Mucosa of gallbladder (tissue), 1 donor: ENCODE measurements at places on chromosomes 13 and 19.

DNA sequence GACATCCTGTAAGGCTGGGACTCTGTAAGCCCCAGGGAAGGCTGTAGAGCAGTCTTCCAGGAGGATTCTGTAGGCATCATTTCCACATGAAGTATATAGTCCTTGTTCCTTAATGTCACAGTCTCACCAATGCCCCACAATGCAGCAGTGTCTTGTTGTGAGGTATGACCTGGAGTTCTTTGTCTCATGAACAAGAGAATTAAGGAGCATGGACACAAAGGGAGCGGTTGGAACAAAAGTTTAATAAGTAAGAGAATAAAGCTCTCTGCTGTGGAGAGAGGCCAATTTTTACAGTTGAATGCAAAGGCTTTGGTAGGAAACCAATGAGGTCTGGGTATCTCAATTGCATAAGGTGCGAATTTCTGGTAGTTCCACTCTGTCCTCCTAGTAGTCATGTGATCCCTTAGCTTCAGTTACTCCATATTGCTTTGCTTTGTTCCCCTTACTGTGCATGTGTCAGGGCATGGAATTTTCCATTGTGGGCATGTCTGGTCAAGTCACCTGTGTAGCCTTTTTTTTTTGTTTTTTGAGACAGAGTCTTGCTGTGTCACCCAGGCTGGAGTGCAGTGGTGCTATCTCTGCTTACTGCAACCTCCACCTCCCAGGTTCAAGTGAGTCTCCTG lies 124.3 kb upstream of the TMTC4 start:
- no peak for DNase-seq

DNA sequence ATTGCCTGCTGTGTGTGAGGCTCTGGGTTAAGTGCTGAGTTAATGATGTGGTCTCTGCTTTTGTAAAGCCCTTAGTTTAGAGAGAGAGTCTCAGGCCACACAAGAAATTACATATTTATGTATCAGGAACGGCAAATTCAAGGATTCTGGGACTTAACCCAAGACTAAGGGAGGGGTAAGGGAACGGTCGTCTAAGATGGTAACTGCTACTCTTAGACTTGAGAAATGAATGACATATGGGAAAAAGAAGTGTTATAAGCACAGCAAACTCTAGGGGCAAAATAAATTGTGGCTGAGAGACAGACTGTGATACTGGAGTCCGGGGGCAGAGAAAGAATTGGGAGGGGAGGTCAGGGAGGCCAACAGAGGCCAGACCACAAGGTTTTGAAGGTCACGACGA lies 10.2 kb downstream of the VSIG10L start:
- DNase-seq: no peak

DNA sequence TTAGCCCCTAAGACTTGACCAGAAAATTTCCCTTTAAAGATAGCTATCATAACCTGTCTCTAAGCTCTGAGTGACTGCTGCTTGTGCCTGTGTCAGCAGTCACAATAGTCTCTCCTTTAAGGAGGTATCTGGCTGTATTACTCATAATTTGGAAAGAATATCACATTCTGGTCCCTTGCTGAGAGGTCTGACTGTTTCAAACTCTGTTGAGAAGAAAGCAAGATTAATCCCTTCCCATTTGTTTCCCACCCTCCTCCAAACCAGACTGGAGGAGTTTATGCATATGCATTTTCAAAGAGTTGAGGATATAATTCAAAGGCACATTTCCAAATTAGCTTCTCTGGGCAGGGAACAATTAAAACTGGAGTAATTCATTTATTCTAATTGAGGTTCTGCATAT lies 2.3 kb downstream of the HTR2A start:
- no peak for DNase-seq

GRCh38 chr13:98565726-98566565 lies 11.0 kb downstream of the STK24 start:
- peak; percentile 49 for DNase-seq

DNA sequence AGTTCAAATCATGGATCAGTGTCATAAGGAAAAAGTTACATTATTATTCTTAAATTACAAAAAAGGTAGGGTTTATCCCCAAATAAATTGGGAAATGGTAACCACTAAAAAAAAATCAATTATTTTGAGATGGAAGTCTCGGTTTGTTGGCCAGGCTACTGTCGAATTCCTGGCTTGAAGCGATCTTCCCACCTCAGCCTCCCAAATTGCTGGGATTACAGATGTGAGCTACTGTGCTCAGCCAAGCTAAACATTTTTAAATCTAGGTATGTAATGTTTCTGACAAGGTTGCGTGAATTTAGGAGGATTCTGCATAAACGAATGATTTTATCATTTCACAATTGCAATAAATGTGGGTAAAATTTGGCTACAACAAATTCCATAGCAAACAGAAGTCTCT lies 2.0 kb downstream of the NAA16 start:
- DNase-seq: no peak

GRCh38 chr19:56671613-56671994 lies at the start of gene ZNF835:
Gene ZNF835, minus strand, starts transcription at chr19:56671757. Its CDS starts 6,559 bp downstream, at chr19:56665198.
- peak; percentile 96 for DNase-seq

DNA sequence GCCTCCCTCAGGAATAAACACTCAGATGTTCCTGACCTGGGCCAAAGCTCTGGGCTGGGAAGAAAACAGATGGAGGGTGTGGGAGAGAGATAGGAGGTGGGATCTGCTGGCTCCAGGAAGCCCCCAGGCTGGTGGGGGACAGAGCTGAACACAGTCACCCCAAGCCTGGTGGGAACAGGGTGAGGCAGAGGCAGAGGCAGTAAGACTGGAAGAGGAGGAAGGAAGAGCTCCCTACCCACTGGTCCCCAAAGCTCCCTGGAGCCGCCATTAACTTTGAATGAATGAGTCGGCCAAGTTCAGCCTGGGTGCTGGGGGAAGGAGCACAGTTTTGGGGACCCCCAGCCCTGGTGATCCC lies 801 bp upstream of the KCNN1 start:
- DNase-seq: no peak
